ENCODE measurements at places on chromosomes 16 and 17.
A peak's percentile ranks its signal among the peaks of the same experiment; 100 is the strongest.

DNA sequence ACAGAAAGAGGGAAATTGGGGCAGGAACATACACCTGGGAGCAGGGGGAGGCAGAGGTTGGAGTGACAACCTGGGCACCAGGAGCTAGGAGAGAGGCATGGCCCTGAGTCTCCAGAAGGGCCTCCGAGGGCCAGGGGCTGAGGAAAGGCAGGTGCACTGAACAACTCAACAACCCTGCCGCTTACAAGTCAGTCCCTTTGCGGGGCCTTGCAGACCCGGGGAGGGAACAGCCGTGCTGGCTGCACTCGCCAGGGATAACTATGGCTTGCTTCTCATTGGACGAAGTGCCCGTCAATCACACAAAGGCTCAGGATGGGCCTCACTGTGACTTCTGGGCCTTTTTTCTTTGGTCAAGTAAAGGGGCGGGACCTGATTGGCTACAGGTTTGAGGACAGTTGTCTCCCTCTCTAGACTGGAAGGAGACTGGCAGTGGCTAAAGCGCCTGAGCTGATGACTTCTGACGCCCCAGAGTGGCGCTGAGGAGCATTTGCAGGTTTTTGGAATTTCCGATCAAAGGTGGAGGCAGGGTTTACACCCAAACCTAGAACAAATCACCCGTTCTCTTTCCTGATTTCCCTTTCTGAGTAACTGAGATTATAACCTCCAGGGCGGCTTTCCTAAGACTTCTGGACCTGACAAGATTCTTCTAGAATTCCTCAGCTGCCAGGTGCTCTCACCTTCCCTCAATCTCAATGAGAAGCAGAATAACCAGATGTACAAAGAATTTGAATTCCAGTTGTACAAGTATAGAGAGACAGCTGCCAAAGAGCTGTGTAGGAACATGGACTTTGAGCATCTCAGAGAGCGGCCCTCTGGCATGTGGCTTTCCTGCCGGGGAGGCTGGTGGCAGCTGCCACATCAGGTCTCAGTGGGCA, 27.6 kb upstream of the ST6GALNAC2 start:
- no peak overlapping the region for H3K4me3 ChIP-seq
- no peaks in the 10 kb centered on the region for H3K27me3 ChIP-seq
- no peak for DNase-seq
- no peaks in the 10 kb centered on the region for H3K36me3 ChIP-seq
- no peak overlapping the region for H3K27ac ChIP-seq

- no peak for DNase-seq
- H3K27ac ChIP-seq = peak overlapping the region; percentile 76
- no peaks in the 10 kb centered on the region for H3K27me3 ChIP-seq
- H3K4me1 ChIP-seq = peaks cover 37% of the 10 kb centered on the region
- peaks cover 32% of the 10 kb centered on the region for H3K36me3 ChIP-seq
Observed at GRCh38 chr17:60077672-60078519, 825 bp downstream of the HEATR6 start.

GRCh38 chr16:80751167-80751566, 53.2 kb downstream of the CDYL2 start:
- H3K4me1 ChIP-seq = peaks cover 7% of the 10 kb centered on the region
- H3K27ac ChIP-seq = no peak overlapping the region
- H3K36me3 ChIP-seq = no peaks in the 10 kb centered on the region
- DNase-seq = peak; percentile 33
- H3K27me3 ChIP-seq = no peaks in the 10 kb centered on the region
- no peak overlapping the region for H3K4me3 ChIP-seq

GRCh38 chr17:78789663-78790181, 7.6 kb upstream of the CYTH1 start:
- no peak overlapping the region for H3K4me3 ChIP-seq
- H3K4me1 ChIP-seq = no peaks in the 10 kb centered on the region
- H3K27me3 ChIP-seq = no peaks in the 10 kb centered on the region
- no peak overlapping the region for H3K27ac ChIP-seq

- H3K4me1 ChIP-seq = no peaks in the 10 kb centered on the region
- DNase-seq = no peak
- no peak overlapping the region for H3K4me3 ChIP-seq
- no peaks in the 10 kb centered on the region for H3K36me3 ChIP-seq
Observed at GRCh38 chr17:681738-682529, 32.7 kb downstream of the VPS53 start.

DNA sequence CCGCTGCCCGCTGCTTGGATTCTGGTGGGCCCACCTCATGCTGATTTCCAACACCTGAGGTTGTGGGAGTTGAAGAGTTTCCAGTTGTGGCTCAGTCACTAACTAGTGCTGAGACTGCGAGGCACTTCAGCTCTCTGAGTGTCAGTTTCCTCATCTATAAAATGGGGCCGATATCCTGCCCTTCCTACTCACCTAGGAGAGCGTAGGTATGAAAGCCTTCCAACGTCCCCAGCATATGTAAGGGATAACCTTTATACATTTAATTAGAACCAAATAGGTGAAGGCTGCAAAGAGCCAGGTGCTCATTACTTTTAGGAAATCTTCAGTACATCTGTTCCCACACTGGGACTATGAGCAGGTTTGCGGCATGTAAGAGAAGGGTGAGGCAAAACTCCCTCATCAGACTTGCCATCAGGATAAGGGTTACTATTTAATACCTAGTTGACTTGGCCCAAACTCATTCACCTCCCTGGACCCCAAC, 782 bp upstream of the KIF18B start:
- H3K4me1 ChIP-seq = peaks cover 34% of the 10 kb centered on the region
- H3K4me3 ChIP-seq = peak overlapping the region; percentile 87
- H3K27ac ChIP-seq = peak overlapping the region; percentile 72
- peaks cover 4% of the 10 kb centered on the region for H3K36me3 ChIP-seq

DNA sequence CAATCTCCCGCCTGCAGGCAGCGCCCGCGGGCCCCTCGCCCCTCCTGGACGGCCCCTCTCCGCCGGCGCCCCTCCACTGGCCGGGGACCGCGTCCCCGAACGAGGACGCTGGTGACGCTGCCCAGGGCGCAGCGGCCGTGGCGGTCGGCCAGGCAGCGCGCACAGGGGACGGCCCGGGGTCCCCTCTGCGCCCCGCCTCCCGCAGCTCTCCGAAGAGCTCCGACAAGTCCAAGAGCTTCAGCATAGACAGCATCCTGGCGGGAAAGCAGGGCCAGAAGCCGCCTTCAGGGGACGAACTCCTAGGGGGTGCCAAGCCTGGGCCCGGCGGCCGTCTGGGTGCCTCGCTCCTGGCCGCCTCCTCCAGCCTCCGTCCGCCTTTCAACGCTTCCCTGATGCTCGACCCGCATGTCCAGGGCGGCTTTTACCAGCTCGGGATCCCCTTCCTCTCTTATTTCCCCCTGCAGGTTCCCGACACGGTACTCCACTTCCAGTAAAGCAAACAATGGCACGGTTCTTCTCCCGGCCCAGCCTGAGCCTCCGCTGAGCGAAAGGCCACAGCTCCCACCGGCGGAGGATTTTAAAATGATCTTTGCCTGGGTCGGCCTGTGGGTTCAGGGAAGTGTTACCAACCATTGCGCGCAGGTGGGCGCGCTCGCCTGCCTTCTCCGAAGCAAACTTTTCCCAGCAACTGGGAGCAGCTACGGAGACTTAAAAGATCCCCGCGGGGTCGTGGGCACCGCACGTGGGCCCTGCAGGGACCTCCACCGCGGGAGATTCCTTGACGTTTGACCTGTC, 1.1 kb downstream of the FOXL1 start:
- no peak overlapping the region for H3K4me3 ChIP-seq
- H3K27ac ChIP-seq = no peak overlapping the region
- H3K27me3 ChIP-seq = no peaks in the 10 kb centered on the region
- peaks cover 23% of the 10 kb centered on the region for H3K4me1 ChIP-seq
- no peaks in the 10 kb centered on the region for H3K36me3 ChIP-seq
- no peak for DNase-seq

DNA sequence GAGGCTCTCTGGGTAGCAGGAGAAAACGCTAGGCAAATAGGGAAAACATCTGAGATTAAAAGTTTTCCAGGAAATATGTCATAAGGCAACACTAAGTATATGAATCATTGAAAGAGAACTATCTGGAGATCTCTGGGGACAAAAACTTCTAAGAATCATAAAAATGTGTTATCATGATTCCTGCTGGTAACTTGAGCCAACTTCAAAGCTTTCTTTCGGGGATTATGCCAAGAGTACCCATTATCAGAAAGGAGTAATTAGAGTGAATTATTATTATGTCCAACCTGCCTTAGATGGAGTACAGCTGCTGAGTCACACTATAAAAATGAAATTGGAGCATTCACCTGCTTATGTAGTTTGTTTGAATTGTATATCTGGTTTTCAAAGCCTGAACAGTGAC, 488.5 kb upstream of the SOX9 start:
- no peaks in the 10 kb centered on the region for H3K36me3 ChIP-seq
- H3K4me1 ChIP-seq = peaks cover 41% of the 10 kb centered on the region
- H3K27me3 ChIP-seq = no peaks in the 10 kb centered on the region
- no peak overlapping the region for H3K4me3 ChIP-seq
- DNase-seq = peak; percentile 94

DNA sequence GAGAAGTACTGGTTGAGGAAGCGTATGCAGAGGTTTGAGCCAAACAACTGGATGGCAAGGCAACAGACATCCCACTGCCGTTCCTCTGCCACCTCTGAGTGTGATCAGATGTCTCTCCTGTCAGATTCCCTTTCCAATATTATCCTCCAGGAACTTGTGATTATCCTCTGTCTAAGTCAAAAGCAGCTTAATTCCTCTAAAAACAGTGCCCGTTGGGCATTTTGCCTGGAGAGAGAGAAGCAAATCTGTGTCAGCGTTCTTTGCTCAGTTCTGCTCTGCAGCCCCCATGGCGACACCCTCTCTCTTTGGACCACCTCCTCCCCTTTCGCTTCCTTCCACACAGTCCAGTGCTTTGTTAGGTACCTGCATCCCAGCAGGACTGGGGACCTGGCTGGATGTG, 56.1 kb upstream of the TBX2 start:
- no peak for DNase-seq
- no peak overlapping the region for H3K27ac ChIP-seq
- no peaks in the 10 kb centered on the region for H3K27me3 ChIP-seq
- peaks cover 25% of the 10 kb centered on the region for H3K4me1 ChIP-seq
- H3K36me3 ChIP-seq = no peaks in the 10 kb centered on the region
- no peak overlapping the region for H3K4me3 ChIP-seq

- H3K4me3 ChIP-seq = no peak overlapping the region
- H3K27ac ChIP-seq = no peak overlapping the region
- H3K4me1 ChIP-seq = no peaks in the 10 kb centered on the region
- H3K36me3 ChIP-seq = no peaks in the 10 kb centered on the region
- no peaks in the 10 kb centered on the region for H3K27me3 ChIP-seq
Observed at GRCh38 chr16:49635591-49636581, 220.0 kb downstream of the ZNF423 start.

DNA sequence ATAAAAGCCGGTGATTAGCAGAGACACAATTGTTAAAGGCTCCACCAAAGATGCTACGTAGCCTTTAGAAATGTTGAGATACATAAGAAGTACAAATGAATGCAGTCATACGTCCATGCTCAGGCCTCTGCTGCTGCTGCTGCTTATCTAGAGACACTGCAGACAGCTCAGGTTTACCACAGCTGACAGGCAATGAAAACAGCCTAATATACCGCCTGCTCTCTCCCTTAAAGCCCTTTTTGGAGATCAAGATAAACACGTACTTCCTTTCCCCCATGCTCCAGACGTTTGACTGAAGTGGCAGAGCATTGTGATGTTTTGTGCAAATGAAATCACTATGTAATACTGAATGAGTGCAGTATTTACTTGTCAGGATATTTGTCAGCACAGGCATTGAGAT, 185.3 kb downstream of the AATF start:
- H3K27me3 ChIP-seq = no peaks in the 10 kb centered on the region
- no peaks in the 10 kb centered on the region for H3K4me1 ChIP-seq
- peaks cover 4% of the 10 kb centered on the region for H3K36me3 ChIP-seq
- no peak overlapping the region for H3K27ac ChIP-seq

DNA sequence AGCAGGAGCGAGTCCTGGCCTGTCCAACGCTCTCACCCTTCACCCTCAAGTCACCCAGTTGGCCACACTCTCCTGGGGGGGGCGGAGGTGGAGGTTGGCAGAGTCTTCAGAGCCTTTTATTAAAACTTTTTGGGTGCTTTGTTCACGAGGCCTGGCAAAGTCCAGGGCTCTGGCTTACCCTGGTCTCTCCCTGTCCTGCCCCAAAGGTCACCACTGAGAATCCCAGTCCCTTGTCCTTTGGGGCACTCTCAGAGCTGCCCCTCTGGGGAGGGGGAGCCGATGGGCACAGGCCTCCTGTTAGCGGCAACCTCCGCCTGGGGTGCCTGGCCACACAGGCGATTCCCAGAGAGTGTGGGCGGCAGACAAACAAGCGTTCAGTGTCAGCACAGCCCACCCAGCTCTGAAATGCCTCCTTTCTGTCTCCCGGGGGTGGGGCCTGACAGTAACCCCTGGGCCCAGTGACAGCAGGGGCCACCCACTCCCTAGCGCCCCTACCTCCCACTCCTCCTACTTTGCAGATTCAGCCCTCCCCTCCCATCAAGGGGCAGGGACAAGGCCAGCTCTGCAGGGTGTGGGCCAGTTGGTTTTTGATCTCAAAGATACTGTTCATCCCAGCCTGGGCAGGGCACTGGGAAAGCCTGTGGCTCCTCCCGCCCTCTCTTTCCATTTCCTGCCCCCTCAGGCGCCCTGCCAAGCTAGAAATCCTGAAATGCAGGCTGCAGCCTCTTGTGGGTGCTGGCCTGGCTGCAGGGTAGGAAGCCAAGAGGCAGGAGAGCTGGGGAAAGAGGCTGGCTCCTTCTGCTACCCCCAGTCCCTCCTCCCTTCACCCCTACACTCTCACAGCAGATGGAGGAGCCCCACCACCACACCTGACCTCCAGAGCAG, 36.6 kb upstream of the EMP2 start:
- peaks cover 18% of the 10 kb centered on the region for H3K4me1 ChIP-seq
- DNase-seq = peak; percentile 75
- H3K4me3 ChIP-seq = no peak overlapping the region
- H3K27me3 ChIP-seq = no peaks in the 10 kb centered on the region
- no peak overlapping the region for H3K27ac ChIP-seq
- no peaks in the 10 kb centered on the region for H3K36me3 ChIP-seq

- no peak overlapping the region for H3K4me3 ChIP-seq
- H3K36me3 ChIP-seq = no peaks in the 10 kb centered on the region
- no peak overlapping the region for H3K27ac ChIP-seq
- H3K4me1 ChIP-seq = no peaks in the 10 kb centered on the region
- no peaks in the 10 kb centered on the region for H3K27me3 ChIP-seq
- DNase-seq = no peak
Observed at GRCh38 chr16:15782573-15783365, 74.1 kb downstream of the MYH11 start.

- H3K27me3 ChIP-seq = no peaks in the 10 kb centered on the region
- DNase-seq = no peak
- H3K36me3 ChIP-seq = no peaks in the 10 kb centered on the region
- H3K27ac ChIP-seq = no peak overlapping the region
- no peaks in the 10 kb centered on the region for H3K4me1 ChIP-seq
Observed at GRCh38 chr17:29090750-29091605, 48.0 kb downstream of the PIPOX start.

GRCh38 chr16:61792194-61792909, 243.9 kb downstream of the CDH8 start:
- H3K4me3 ChIP-seq = peak overlapping the region; percentile 17
- DNase-seq = peak; percentile 87
- H3K36me3 ChIP-seq = no peaks in the 10 kb centered on the region
- peak overlapping the region; percentile 98 for H3K27ac ChIP-seq
- H3K27me3 ChIP-seq = no peaks in the 10 kb centered on the region

- no peaks in the 10 kb centered on the region for H3K36me3 ChIP-seq
- no peaks in the 10 kb centered on the region for H3K4me1 ChIP-seq
- H3K27ac ChIP-seq = no peak overlapping the region
- 0 out of 2 replicates have a peak, but pooled peaks cover 8% of the 10 kb centered on the region for H3K27me3 ChIP-seq
- no peak for DNase-seq
Observed at GRCh38 chr16:56048425-56049105, 142.7 kb upstream of the GNAO1 start.
